Nephron progenitor cell (in vitro differentiated cells): ENCODE measurements at places on chromosomes 4 and X.

DNA sequence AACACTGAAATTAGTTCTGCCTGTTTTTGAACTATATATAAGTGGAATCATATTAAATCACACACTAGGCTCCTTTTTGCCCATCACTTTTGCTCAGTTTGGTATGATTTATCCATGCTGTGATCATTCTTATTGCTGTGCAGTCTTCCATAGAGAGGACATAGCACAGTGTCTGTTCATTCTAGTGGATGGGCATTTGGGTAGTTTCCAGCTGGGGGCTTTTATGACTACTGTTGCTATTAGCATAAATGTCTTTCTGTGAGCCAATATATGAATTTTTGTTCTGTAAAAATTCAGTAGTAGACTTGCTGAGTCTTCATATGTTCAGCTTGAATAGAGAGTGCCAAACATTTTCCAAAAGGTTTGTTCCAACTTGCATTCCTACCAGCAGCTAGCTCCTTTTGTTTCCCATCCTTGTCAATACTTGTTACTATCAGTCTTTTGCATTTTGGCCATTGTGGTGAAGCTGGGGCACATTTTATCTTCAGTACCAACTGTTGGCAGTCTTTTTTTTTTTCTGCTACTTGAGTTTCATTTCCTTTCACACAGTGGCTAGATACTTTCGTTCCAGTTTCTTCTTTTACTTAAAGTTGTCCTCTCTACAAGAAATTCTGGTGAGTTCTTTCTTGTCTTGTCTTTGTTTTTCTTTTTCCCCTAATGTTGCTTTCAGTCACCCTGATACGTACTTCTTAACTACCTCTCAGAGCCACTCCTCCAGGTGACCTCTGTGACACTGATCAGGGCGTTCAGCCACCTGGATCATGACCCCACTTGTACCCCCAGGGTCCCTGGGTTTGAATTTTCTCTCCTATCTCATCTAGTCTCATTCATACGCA is 87.0 kb downstream of the ANXA3 start:
- DNase-seq, result no peak

GRCh38 chrX:18577400-18577799 is 94.5 kb downstream of the RS1 start:
- DNase-seq, result no peak

- peak; percentile 31 for DNase-seq
Observed at GRCh38 chr4:156169011-156169410, 215.3 kb upstream of the CTSO start.

- no peak for DNase-seq
Observed at GRCh38 chrX:154738011-154738738, 12.7 kb downstream of the GAB3 start.

GRCh38 chr4:147599769-147600168 is 17.4 kb upstream of the TMEM184C start:
- DNase-seq, result no peak

DNA sequence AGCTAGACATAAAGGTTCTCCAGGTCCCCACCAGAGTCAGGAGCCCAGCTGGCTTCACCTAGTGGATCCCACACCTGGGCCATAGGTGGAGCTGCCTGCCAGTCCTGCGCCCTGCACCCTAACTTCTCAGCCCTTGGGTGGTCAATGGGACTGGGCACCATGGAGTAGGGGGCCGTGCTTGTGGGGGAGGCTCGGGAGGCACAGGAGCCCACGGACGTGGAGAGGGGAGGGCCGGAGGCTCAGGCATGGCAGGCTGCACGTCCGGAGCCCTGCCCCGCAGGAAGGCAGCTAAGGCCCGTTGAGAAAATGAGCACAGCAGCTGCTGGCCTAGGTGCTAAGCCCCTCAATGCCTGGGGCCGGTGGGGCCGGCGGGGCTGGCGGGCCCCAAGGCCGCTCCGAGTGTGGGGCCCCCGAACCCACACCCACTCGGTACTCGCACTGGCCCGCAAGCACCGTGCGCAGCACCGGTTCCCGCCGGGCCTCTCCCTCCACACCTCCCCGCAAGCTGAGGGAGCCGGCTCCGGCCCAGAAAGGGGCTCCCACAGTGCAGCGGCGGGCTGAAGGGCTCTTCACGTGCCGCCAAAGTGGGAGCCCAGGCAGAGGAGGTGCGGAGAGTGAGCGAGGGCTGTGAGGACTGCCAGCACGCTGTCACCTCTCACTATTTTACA is 291.1 kb downstream of the KLHL4 start:
- DNase-seq, result no peak
